ENCODE measurements at places on chromosomes 7 and 10.

DNA sequence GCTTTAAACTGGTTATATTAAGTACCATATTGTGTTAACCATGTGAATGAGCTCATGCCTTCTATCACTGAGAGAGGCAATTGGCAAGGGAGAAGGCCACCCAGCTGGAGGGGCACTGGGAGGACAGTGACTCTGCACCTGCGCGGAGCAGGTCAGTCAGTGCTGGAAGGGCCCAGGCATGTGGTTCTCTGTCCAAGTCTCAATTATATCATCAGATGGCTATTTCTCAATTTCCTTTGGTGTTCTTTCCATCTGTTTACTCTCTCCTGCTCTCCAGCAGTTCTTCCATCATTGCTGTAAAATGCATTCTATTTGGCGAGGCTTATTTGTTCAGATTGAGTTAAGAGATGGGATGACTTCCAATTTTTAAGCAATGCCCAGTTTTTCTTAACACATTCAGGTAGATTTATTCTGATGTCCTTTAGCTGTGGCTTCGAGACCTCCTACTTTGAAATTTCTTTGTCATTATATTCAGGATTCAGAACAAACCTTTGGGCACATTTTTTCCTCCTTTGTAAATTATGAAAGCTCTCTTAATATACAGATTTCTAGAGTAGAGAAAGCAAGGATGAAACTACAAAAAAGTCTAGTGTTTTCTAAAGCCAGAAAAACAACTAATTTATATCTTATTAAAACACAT lies 159.3 kb downstream of the BMPER start:
- no peak for DNase-seq

DNA sequence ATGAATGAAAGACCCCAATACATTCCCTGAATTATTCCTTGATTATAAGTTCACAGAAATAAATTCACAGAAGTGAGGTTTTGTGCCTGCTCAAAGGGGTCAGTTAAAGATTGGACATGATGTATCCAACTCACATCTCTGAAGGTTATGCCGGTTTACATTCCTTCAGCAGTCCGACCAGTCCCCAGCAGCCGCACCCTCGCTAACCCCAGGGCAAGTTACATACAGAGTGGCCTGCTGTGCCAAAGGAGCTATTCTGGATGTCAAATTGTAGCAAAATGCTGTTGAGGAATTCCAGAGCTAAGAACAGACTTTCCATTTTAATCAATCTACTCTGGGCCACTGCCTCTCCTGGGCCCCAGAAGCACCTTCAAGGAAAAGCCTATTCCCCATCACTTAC lies 20.3 kb downstream of the PSAP start:
- no peak for DNase-seq

DNA sequence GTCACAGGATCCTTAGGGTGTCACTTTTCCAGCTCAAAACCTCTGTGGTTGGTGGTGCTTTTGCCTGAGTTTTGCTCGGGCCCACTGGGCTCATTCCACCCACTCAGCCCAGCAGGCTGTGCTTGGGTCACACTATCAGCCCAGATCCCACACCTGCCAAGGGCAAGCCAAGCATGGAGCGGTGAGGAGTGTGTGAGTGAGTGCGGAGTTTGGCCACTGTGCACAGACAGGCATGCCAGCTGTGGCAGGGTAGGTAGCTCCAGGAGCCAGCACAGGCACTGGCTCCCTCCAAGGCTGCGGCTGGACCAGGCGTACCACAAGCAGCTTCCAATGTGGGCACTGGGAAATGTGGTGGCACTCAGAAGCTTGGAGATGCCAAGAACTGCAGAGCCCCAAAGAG lies 43.9 kb upstream of the TECTB start:
- DNase-seq: no peak

DNA sequence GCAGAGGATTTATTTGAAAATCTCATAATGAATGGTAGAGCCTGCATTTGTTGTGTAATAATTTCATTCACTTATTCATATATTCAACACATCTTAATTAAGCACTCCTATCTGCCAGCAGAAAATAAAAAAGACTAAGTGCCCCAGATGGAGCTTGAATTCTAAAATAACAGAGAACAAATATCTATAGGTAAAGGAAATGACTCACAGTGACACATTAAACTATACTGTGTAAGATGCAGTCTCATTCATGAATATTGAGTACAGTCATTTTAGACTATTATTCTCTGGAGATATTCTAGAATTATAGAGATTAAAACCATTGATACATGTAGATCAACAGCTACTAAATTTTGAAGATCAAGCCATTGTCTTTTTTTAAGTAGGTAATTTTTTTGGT lies 72.1 kb downstream of the PTPRZ1 start:
- no peak for DNase-seq

- no peak for DNase-seq
Measured at GRCh38 chr10:22365233-22365632, 19.9 kb downstream of the SPAG6 start.

DNA sequence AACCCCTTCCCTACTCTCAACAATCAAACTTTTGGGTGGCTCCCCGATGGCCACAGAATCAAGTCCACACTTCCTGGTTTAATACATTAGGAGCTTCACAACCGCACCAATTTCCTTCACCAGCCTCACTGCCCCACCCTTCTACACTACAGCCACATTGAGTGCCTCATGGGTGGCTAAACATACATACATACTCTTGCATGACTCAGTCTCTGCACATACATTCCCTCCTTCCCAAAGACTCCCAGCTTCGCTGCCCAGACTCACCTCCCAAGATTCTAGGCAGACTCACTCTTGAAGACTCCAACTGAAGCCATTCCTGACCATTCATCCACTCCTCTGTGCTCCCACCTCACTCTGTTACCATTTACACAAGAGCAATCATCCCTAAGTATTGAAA lies 15.9 kb downstream of the VPS41 start:
- no peak for DNase-seq

- no peak for DNase-seq
Measured at GRCh38 chr7:4631380-4632179, 50.5 kb upstream of the FOXK1 start.

Data from CD4-positive, alpha-beta T cell treated with Interleukin-1 beta for 1 hour (primary cell).